ENCODE measurements at places on chromosomes 4 and X.

- no peak for DNase-seq
Observed at GRCh38 chr4:150401083-150401687, 180.8 kb upstream of the MAB21L2 start.

GRCh38 chr4:39814403-39815185 is 116.7 kb downstream of the UBE2K start:
- DNase-seq, result no peak

DNA sequence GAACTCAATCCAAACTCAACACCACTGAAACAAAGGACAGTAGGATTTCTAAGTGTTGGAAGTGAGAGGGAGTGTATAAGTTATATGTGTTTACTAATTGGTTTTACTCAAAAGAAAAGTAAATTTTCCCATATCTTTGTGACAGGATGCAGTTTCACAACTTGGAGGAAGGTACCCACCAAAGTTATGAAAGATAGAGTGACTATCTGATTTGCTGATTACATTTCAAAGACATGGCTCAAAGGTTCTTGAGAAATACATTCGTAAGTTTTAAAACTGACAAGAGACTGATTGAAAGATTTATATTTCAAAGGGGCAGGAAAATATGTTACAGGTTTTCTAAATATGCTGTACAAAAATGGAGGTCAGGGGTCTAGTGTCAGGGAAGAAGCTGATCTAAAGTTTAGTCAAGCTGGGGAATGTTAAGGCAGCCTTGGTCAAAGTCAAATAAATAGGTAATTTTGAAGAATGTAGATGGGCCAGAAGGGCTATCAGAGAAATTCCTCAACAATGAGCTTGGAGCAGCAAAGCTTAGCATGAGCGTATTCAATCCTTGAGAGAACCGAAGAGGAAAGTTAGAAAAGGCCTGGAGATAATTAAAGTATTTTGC is 9.7 kb upstream of the COMMD8 start:
- DNase-seq, result no peak

GRCh38 chr4:145812919-145813318 is 125.7 kb downstream of the ZNF827 start:
- DNase-seq, result no peak

GRCh38 chr4:78517050-78517652 is 34.4 kb upstream of the ANXA3 start:
- no peak for DNase-seq

GRCh38 chrX:4253092-4253491 is 539.6 kb upstream of the PRKX start:
- no peak for DNase-seq

DNA sequence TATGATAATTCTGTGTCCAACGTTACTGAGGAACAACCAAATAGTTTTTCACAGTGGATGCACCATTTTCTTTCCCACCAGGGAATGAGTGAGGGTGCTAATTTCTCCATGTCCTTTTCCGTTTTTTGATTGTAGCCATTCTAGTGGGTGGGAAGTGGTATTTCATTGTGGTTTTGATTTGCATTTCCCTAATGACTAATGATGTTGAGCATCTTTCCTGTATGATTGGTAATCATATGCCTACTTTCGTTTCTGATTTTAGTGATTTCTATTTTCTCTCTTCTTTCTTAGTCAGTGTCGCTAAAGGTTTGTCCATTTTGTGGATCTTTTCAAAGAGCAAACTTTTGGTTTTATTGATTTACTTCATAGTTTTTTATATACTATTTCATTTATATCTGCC is 32.1 kb upstream of the TEX13D start:
- no peak for DNase-seq

- DNase-seq, result no peak
Observed at GRCh38 chr4:40745285-40745984, 4.3 kb upstream of the NSUN7 start.

DNA sequence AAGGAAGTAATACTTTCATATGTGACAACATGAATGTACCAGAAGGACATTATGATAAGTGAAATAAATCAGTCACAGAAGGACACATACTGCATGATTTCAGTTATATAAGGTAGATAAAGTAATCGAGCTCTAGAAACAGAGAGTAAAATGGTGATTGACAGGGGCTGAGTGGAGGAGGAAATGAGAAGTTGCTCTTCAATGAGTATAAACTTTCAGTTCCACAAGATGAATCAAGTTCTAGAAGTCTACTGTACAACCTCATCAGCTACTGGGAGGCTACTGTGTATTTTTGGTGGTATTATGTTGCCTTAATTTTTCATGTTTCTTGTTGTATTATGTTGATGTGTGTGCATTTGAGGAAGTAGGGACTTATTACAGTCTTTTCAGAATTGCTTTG is 270.9 kb upstream of the GRIA3 start:
- DNase-seq, result no peak

DNA sequence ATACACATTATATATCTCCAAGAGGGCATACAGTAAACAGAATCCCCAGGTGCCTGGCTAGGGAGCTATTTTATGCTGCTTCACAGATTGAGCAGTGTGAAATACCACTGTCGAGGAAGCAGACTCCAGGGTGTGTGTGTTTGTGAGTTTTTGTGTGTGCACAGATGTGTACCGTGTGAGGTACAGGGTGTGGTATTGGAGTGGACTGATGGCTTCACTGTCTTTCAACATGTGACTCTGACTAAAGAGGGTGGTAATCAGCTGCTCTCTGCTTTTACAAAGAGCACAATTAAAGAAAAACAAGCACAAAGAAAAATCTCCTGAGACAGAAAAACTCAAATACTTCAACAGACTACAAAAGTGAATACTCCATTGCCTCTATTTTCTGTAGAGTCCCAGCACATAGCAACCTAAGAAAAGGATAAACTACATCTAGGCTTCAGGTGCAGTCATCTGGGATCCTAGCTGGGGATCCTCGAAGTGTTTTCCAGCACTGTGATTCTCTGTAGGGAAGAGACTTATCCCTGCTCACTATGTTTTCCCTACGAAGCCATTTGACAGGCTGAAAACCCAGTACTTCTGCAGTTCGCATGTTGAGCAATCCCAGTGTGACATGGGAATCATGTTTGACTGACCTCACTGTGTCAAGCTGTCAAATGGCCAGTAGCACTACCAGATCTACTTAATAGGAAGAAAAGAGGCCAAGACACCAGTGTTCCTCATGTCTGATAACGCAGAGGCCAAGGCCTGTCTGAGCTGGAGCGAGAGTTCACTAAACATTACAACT is 100.3 kb downstream of the CDS1 start:
- no peak for DNase-seq

- DNase-seq, result no peak
Observed at GRCh38 chr4:98963538-98964433, 31.7 kb upstream of the METAP1 start.

- DNase-seq, result peak; percentile 60
Observed at GRCh38 chr4:123399627-123400358, 3.2 kb downstream of the SPRY1 start.

DNA sequence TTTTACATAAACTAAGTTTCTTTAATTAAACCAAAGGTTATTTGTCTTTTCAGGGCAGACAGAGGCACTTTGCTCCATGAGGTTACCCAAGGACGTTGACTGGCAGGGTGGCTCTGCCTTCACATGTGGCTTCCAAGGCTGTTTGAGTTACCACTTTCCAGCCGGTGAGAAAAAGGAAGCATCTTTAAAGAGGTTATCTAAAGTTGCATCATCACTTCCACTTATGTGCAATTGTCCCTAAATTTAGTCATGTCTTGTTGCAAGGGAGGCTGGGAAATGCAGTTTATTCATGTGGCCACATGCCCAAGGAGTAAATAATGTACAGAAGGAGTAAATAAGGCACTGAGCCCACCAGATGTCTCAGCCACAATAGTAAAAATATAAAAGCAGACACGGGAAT is 29.0 kb upstream of the RAP1GDS1 start:
- DNase-seq, result no peak

- DNase-seq, result peak; percentile 12
Observed at GRCh38 chr4:73434311-73434710, 1.7 kb upstream of the AFP start.

DNA sequence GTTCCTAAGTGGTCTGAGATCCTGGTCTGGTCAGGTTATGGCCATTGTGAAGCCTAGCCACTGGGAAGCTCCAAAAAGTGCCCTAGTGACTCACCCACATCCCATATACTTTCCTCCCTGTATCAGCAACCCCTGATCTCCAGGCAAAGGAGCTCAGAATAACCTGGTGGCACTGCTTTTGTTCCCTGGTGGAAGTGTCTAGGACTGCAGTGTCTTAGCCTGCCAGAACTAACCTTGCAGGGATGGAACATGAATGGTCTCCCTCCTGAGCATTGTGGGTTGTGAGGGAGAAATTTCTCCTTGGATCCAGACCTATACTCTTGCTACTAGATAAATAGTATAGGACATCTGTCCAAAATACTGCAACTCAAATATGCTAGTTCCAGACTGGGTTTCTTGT is 27.9 kb upstream of the WDR1 start:
- no peak for DNase-seq

GRCh38 chr4:144646523-144647094 is 653 bp downstream of the HHIP start:
- peak; percentile 38 for DNase-seq

DNA sequence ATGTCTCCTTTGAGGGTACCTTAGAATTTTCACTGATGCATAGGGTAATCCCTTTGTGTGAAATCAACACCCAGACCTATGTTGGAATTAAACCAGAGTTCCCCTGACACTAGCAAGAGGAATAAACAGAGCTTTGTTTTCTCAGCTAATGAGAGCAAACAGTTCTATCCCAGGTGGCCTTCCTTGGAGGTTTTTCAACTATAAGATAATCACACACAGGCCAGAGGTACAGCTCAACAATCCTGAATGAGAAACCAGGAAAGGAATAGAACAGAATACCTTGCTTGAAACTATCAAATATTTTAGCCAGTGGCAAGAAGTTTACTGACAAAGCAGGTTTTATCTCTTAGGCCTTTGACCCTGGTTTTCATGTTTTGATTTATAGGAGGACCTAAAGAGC is 100.2 kb downstream of the OTC start:
- DNase-seq, result peak; percentile 32

- DNase-seq, result no peak
Observed at GRCh38 chr4:9942921-9943600, 78.2 kb downstream of the SLC2A9 start.

DNA sequence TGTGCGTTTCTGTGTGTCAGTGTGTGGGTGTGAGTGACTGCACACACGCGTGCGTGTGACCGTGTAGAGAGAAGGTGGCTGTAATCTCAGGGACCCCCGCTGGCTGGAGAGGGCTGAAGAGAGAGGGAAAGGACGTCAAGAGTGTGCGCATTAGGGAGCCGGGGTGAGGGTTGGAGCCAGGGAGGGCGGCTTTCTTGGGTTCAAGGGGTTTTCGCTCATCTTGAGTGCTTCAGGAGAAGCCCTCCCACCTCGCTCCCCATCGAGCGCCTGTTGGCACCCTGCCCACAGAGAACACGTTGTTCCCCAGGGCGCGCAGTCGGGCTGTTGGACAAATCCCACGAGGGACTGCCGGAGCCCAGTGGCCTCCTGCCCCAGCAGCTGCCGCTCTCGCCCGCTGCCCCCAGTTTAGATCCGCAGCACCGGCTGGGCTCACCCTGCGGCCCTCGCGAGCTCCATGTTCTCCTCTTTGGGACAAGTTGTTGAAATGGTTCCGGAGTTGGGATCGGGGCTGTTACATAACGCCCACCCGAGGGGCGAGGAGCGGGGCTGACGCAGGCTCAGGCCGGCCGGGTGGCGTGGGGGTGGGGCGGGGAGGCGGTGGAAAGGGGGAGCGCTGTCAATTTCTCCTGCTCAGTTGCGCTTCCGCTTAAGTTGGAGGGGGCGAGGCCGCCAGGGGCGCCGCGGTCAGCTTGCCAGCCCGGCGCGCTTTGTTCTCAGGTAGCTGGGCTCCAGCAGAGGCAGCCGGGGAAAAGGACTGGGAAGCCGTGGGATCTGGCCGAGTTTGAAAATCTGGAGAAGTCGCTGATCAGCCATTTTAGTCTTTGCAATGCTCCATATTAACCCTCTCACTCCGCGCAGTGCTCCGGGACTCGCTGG is 1.6 kb downstream of the GRIA2 start:
- peak; percentile 79 for DNase-seq

GRCh38 chr4:68348577-68348976 is 1.3 kb downstream of the YTHDC1 start:
- DNase-seq, result no peak

GRCh38 chr4:48739560-48740019 is 40.5 kb downstream of the FRYL start:
- no peak for DNase-seq

DNA sequence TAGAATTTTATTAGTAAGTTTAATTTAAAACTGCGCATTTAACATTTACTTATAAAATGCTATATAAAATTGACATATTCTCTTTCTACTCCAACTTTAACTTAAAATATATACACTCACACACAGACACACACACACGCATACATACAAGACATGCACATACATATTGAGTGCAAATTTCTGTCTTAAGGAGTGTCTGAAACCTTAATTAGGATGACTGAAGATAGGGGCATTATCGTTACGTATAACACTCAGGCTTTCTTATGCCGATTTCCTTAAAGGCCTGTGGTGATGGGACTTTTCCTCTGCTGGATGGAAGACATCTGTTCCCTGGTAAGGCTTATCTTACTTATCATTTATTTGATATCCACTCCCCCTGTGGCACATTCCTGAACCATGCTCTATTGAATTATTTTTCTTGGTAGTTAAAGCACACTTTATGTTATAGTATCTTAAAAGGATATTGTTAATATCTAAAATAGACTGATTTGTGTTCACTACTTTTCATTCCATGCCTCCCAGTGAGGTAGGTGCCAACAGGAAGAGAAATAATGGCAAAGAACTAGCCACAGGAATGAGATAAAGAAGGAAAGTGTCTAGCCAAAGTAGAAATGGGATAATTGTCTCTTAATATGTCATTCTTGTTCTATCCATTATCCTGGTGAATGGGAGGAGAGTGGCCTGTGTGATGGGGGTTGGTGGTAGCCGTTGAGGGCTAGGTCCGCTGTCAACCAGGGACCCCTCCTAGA is 92.9 kb upstream of the GPRIN3 start:
- no peak for DNase-seq

- peak; percentile 66 for DNase-seq
Observed at GRCh38 chrX:150084496-150085229, 146.4 kb upstream of the EOLA2 start.

GRCh38 chr4:118124997-118125396 is 90.7 kb downstream of the NDST3 start:
- no peak for DNase-seq

DNA sequence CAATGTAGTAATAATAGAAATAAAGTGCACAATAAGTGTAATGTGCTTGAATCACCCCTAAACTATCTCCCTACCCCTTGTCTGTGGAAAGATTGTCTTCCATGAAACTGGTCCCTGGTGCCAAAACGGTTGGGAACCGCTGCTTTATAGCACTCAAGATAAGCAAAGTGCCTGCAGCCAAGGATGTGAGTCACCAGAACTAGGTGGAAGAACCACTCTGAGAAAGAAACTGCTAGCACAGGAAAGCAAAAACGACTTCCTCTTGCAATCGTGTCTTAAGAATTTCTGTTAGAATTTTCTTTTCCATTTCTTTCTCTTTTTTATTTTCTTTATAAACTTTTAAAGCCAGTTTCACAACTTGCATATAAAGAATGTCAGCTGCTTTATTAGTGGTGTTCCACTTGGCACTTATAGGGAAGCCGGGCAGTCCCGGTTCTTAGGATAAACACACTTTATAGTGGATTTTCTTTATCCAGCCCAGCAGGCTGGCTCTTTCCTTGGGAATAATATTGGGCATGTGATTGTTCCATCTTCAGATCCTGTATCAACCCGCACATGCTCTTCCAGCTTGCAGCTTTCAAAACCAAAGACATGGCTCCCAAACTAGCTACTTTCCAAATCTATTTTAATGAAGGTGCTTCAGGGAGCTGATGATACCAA is 32.3 kb upstream of the CXCL8 start:
- DNase-seq, result no peak

- DNase-seq, result no peak
Observed at GRCh38 chr4:129144755-129145206, 48.8 kb downstream of the C4orf33 start.

- no peak for DNase-seq
Observed at GRCh38 chrX:13055486-13055885, 11.1 kb upstream of the FAM9C start.

Data from NCI-H526 (cell line).